Endothelial cell (in vitro differentiated cells): ENCODE measurements at places on chromosomes 11 and 22. TPM values are rescaled to one million over a fixed set of nuclear protein-coding genes. Genes with fewer than 3 reads are reported as not detected.

GRCh38 chr22:35684270-35684700 lies 33.4 kb upstream of the APOL5 start:
- no peak for DNase-seq

DNA sequence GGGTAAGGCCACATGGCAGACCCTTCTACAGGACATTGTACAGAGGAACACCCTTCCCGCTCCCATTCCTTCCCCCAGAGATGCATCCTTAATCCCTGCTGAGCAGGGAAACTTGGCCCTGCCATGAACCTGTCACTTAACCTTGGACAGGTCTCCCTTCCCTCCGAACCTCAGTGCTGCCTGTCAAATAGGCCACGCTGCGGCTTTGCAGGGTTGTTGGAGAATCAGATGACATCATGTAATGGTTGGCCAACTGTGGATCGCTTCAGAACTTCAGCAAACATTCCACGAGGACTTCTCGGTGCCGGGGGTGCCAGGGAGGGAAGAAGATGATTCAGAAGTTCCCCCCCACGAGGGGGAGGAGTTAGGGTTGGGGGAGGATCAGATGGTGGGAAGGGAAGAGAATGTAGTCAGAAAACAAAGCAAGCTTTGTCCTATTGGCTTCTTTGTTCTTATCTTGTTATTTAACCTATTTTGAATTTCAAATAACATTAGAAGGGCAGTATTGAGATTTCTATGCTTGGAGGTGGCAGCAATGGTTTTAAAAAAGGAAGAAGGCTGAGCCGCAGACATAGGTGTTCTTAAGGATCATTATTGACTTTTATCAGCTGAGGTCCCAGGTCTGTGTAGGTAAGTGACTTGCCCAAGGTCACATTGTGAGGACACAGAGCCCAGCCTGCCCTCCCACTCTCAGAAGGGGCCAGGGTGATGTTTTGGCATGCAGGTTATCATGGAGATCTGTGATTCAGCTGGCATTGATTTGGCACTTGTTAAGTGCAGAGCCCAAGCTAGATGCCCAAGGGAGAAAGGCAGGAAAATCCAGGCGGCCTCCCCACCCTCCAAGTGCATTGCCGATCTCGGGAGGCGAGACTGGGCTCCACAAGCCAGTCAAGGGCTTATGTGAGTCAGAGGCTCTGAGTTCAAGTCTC lies 3.1 kb downstream of the CDC42EP1 start:
- DNase-seq, result no peak

Gene TREH
- total RNA-seq, result not detected

Gene LMO1
- not detected for total RNA-seq

- no peak for DNase-seq
Measured at GRCh38 chr11:133952199-133953190, 4.3 kb downstream of the IGSF9B start.
